ENCODE measurements at places on chromosomes 7 and 10.

- DNase-seq = no peak
Observed at GRCh38 chr10:31942892-31943291, 14.3 kb upstream of the ARHGAP12 start.

GRCh38 chr7:158406364-158406763, 181.3 kb downstream of the PTPRN2 start:
- no peak for DNase-seq

DNA sequence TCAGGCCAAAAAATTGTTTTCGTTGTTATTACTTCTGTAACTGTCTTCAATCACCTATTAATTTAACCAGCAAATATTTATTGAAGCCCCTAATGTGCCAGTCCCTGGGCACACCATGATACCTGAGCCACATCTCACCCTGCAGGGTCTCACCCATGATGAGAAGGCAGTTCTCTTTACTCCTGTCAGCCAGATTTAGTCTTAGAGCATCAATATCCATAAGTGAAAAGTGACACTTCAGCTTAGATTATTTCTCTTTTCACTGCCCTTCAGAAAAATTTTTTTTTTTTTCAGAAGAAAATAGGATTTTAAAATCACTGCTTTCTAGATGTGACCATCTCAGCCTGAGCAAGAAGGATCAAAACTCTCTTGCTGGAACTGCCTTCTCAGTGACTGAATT, 258.6 kb upstream of the NFE2L3 start:
- DNase-seq = no peak

DNA sequence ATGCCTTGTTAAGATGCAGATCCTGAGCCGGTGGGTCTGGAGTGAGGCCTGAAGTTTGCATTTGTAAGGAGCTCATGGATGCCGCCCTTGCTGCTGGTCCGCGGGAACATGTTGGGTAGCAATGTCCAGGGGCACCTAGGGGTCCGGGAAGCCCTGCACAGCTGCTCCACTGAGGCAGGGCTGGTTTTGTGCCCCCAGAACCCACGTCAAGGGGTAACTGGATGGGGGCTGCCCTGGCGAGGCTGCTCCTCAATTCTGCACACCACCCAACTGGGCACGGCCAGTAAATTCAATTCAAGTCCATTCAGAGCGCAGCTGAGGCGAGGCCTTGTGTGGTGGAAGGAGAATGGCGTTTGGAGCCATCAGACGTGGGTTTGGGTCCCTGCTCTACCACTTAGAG, 246.3 kb upstream of the PITRM1 start:
- no peak for DNase-seq

- no peak for DNase-seq
Observed at GRCh38 chr10:16195894-16196293, 240.9 kb upstream of the PTER start.

DNA sequence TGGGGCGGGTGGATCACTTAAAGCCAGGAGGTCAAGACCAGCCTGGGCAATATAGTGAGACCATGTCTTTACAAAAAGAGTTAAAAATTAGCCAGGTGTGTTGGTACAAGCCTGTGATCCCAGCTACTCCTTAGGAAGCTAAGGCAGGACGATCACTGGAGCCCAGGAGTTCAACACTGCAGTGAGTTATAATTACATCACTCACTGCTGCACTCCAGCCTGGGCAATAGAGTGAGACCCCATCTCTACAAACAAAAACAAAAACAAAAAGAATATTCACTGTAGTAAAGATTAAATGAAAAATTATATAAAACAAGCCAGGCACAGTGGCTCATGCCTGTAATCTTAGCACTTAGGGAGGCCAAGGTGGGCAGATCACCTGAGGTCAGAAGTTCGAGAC, 1047.6 kb upstream of the AUTS2 start:
- DNase-seq = no peak

DNA sequence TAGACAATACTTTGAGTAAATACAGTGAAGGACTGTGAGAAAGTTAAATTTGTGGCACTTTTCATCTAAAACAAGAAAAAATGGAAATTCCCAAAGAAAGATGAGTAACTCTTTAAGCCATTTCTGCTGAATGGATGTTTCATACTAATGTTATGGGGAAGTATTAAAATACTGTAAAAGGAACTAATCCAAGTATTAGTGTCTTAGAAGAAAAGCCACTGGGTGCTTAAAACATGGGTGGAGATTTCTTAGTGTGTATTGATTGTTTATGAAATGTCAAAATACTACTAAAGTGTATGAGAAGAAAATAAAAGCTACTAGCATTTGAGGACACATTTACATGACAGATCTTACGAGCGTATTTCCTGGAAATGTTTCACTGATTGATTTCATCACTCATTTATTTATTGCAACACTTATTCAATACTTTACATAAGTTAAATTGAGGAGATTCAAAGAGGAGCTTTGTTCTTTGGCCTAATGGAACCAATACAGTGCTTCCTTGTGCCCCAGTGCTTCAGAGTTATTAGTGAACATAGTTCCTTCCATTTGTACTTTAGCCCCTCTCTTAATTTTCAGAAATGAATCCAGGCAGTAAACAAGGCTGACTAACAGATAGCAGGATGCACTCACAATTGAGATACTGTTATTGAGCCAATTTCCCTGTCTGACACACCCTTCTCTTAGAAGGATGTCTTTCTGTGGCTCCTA, 155.5 kb upstream of the AHR start:
- DNase-seq = no peak

DNA sequence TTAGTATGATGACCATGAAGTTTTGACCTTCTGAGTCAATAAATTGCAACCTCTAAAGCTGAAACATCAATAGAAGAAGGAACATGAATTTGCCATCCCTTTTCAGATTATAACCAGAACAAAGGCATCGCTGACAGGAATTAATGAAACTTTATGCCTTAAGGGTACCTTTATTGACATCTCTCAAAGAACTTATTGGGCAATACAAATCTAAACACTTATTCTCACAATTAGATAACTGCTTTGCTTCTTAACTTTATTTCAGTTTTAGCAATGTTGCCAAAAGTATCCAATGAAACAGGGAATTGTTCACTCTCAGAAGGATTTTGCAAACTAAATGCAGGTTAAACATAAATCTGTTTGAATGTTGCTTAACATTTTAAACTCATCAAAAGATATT, 116.0 kb downstream of the ELAPOR2 start:
- DNase-seq = no peak

DNA sequence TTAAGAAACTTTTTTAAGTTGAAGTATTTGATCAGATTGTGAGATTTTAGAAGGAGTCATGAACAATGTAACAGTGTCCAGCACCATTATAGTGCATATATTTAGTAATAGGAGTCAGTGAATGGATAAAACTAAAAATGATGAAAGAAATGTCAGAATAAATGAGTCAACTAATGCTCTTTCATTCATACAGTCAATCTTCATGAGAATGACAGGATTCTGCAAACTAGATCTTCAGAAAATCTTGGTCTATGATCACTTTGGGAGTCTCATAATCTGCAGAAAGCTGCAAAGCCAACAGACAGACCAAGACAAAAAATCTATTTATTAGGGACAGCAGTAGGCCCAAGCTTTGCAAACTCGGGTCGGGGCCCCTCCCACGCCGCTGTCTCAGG, 710 bp downstream of the RNLS start:
- DNase-seq = no peak

- DNase-seq = no peak
Observed at GRCh38 chr7:35348611-35349400, 94.9 kb upstream of the TBX20 start.

- DNase-seq = no peak
Observed at GRCh38 chr7:81410471-81411117, 359.3 kb downstream of the HGF start.

GRCh38 chr7:106056513-106057203, 55.5 kb downstream of the SYPL1 start:
- DNase-seq = peak; percentile 71

DNA sequence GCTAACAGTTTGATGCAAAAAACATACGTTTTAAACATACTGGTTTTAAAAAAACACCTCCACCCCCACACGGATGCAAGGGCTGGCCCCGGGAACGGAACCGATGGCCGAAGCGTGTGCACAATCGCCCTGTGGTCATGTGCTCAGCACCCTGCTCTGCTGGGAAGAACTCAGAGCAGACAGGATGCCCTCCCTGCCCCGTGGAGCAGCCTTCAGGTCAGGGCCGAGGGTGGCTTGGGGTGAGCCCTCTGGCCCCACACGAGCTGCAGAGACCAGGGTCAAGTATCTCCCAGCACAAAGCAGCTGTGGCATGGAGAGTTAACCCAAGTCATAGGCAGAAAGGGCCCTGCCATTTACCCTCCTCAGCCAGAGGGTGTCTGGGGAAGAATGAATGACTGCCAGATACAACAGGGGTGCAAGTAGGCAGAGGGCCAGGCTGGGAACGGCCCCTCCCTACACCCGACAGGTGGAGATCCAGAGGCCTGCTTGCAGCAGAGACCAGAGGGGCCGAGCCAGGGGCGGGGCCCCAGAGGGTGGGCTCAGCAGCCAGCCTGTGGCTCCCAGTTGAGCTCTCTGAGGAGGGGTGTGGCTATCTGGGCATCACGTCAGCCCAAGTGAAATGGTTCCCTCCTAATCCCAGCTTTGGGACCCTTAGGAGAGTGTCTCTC, 56.8 kb downstream of the ZRANB1 start:
- no peak for DNase-seq

DNA sequence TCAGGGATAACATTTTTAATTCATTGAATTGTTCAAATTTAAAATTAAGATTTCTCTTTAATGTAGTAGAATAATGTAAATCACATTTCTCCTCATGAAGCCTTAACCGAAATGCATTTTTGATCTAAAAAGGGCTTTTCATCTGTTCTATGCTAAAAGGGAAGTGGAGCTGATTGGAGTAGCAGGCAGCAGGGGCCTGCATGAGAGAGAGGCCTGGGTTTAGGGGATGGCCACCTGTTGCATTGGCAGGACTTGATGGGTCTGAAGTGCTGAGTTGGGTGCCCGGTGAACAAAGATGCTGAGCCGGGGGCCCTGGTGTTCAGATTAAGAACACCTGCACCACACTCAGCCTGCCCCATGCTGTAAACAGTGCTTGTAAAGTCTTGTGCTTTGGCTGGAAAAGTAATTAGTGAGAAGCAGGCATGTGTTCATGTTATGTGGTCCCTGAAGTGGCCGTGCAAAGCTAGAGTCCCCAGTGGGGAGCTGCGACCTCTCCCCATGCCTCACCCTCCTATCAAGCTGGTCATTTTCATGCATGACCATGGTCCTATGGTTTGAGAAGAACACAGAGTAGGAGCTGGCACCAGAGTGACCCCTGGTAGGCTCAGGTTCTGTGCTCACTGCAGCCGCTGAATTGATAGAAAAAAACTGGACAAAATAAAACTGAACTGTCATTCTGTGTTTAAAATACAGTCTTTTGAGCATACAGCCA, 124.3 kb downstream of the ADCY1 start:
- no peak for DNase-seq

DNA sequence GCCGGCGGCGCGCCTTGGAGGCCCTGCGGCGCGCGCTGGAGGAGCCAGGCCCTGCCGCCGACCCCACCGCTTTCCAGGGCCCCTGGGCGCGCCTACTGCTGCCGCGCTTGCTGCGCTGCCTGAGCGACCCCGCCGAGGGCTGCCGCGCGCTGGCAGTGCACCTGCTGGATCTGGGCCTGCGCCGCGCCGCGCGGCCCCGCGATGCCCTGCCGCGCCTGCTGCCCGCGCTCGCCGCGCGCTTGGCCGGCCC, 280 bp downstream of the DNAAF5 start:
- no peak for DNase-seq

- no peak for DNase-seq
Observed at GRCh38 chr10:7817984-7818294, 366 bp upstream of the TAF3 start.

DNA sequence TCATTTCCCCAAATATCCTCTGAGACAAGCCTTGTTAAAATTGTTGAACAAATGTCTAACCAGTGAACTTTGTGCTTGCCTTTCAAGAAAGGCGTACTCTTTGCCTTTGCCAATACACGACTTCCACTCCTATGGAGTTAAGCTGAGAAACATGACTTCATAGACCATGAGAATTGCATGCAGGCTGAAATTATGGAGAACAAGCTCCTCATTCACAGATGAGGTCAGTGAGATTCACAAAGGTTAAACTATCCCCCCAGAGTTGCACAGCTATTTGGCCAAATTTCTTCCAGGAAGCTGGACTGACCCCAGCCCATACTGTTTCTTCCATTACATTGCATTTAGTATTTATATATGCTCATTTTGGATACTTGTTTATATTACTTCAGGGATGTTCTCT, 221.4 kb upstream of the SEMA3C start:
- DNase-seq = no peak

DNA sequence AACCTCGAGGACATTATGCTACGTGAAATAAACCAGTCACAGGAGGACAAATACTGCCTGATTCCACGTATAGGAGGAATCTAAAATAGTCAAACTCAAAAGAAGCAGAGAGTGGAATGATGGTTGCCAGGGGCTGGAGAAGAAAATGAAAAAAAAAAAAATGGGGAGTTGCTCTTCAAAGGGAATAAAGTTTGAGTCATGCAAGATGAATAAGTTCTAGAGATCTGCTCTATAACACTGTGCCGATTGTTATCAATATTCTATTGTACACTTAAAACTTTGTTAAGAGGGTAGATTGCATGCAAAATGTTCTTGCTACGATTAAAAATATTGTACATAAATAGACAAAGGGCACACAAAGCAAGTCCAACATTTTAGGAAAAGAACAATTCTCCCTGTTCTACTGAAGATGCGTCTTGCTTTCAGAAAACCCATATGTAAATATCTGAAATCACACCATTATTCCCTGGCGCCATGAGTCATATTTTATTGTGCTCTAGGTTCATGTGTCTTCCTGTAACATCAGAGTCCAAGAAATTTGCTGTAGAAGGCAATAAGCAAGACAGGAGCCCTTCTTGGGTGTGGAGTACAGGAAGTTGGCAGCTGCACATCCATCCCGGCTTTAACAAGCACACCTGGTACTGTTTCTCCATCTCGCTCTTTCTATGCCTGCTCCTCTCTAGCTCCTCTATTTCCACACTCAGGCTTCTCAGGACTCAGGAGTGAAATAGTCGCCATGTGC, 145.9 kb downstream of the GFRA1 start:
- DNase-seq = no peak

- DNase-seq = no peak
Observed at GRCh38 chr7:84823530-84823929, 363.3 kb downstream of the SEMA3D start.

DNA sequence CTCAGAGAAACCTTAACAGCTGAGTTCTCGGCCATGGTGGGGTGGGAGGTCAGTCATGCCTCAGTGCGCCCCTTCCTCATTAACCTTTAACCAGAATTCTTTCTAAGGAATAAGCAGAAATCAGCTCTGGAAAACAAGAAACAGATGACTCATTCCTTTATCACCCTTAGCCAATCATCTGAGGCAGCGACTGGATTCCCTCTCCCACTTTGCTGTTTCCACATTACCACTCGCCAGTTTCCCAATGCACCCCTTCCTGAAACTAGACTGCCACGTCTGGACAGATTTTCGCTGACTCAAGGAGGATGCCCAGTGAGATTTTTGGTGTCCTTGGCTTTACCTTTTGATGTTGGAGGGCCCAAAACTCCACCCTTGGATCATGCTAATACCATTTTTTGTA, 223.8 kb downstream of the PLXDC2 start:
- no peak for DNase-seq

- no peak for DNase-seq
Observed at GRCh38 chr7:26856176-26856985, 8.0 kb downstream of the SKAP2 start.

- no peak for DNase-seq
Observed at GRCh38 chr7:75718390-75719031, 20.2 kb downstream of the HIP1 start.

GRCh38 chr7:102107474-102108104, 179.1 kb upstream of the SH2B2 start:
- no peak for DNase-seq

Measured in CD4-positive, alpha-beta T cell treated with Interleukin-21 for 1 hour (primary cell).